ENCODE measurements at places on chromosomes 7 and 10. TPM values are rescaled to one million over a fixed set of nuclear protein-coding genes. Genes with fewer than 3 reads are reported as not detected.

- no peak for DNase-seq
Measured at GRCh38 chr7:128398016-128398840, 11.6 kb downstream of the IMPDH1 start.

- no peak for DNase-seq
Measured at GRCh38 chr10:23354630-23355279, 10.2 kb upstream of the C10orf67 start.

DNA sequence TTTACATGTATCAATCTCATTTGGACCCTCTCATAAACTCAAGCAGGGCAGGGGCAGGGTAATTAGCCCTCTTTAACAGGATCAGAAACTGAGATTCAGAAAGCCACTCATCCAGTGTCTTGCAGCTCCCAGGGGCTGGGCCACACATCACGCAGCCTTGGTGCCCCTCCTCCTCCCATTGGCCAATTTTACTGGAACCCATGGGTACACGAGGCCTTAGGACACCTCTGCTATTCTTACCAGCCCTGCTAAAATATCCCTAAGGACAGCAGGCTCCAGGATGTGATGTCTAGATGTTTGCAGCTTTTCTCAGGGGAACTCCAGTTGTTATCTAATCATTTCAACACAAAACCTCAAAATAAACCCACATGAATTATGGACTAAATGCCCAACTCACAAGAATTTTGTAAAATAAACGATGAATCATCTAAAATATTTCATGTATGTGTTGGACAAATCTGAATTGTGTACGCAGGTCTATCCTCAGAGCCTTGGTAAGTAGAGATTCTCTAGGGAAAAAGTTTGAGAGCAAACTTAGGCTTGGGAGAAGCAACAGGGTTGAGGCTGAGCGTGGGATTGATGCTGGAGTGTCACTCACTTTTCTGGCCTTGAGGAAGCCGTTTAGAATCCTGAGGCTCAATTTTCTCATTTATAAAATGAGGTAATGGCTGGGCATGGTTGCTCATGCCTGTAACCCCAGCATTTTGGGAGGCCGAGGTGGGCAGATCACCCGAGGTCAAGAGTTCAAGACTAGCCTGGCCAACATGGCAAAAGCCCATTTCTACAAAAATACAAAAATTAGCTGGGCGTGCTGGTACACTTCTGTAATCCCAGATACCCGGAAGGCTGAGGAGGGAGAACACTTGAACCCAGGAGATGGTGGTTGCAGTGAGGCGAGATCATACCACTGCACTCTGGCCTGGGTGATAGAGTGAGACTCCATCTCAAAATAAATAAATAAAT is 69.7 kb upstream of the TNS3 start:
- DNase-seq: no peak

DNA sequence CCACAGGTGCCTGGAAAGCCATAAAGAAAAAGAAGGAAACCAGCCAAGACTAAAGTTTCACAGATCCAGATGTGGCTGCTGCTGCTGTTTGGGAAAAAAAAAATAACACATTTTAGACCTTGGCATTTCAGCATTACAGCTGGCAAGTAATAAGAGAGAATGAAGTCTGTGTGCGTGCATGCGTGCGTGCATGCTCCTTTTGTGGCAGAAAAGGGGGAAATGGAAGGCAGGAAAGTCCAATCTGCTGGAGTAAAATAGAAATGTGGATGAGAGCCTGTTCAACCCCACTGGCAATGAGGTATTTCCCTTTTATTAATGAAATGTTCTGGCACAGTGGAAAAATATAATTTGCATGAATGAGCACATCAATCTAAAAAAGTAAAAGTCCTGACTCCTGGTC is 137.0 kb upstream of the SEMA3A start:
- DNase-seq: no peak

DNA sequence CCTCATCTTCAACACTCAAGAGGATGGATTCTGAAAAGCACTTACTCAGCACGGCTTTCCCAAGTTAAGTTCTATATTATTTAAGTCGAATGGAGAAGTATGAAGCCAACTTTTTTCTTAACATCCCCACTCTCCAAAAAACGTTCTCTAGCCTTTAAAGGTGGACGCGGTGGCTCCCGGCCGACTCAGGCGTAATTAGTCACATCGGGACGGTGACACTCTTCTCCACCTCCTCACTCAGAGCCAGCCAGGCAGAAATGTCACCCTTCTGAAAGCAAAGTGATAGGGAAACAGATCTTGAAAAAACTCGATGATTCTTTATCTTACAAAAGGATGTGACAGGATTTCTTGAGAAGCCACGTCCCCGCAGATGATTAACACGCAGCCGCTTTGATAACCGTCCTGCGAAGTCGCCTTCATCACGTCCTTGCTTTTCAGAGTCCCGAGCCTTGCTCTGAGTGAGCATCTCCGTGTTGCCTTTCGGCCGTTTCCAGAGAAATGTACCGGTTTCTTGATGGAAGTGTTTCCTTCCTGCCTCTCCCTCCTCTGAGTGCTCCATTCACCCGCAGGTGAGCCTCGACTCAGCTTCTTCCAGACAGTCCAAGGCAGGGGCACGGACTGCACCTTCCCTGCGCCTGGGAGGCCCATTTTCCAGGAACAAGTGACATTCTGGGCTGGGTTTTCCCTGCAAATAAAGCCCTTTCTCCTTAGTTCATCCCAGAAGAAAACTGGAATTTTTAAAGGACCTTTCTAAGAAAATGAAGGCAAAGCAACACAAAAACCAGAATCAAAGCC is 314.8 kb downstream of the DNAJB6 start:
- no peak for DNase-seq

GRCh38 chr7:151058781-151059366 is 515 bp upstream of the SLC4A2 start:
- no peak for DNase-seq

GRCh38 chr7:49397750-49398149 is 375.7 kb upstream of the VWC2 start:
- no peak for DNase-seq

- no peak for DNase-seq
Measured at GRCh38 chr10:23065181-23065948, 30.0 kb upstream of the MSRB2 start.

GRCh38 chr7:110281362-110281761 is 809.6 kb upstream of the LRRN3 start:
- no peak for DNase-seq

DNA sequence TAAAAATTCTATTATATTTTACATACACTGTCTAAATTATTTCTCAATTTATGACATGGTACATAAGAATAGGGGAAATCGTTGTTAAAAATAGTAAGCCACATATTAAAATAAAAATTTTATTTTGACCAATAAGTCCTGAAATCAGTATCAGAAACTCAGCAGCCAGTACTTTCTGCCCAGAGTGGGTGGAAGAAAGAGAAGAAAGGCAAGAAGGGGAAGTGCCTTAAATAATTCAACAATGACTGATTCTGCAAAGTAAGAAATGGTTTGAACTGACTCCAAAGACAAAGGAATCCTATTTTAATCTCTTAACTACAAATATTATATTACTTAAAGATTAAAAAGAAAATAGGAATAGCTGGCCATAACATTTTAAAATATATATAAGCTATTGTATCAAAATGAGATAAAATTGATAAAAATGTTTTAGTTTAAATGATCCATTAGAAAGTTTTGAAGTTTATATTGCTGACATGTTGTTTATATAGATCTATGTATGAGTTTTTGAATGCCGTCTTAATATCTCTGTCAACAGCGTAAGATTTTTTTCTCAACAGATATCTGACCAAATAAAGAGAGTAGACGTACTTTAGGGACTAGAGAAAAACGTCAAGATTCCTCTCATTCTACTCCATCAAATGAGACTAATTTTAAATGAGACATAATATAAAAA is 30.2 kb upstream of the NRCAM start:
- no peak for DNase-seq

GRCh38 chr10:14876764-14877163 is 1.9 kb upstream of the SUV39H2 start:
- no peak for DNase-seq

GRCh38 chr7:156475666-156476065 is 164.9 kb upstream of the RNF32 start:
- DNase-seq: no peak

DNA sequence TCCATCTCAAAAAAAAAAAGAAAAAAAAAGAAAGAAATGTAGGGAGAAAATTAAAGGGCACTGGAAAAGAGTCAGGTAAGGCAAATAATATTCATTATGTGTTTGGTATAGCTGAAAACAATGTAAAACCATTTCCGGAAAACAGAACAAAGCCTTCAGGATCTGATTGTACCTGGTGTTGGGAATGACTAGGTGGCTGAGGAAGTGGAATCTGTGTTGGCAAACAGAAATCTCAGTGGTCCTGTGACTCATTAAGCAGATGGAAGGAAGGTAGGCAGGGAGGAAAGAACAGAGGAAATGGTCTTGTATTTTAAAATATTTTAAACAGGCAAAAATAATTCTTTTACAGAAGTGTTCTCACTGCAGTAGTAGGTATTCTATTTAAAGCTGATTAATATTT is 55.7 kb upstream of the GATA3 start:
- DNase-seq: no peak

DNA sequence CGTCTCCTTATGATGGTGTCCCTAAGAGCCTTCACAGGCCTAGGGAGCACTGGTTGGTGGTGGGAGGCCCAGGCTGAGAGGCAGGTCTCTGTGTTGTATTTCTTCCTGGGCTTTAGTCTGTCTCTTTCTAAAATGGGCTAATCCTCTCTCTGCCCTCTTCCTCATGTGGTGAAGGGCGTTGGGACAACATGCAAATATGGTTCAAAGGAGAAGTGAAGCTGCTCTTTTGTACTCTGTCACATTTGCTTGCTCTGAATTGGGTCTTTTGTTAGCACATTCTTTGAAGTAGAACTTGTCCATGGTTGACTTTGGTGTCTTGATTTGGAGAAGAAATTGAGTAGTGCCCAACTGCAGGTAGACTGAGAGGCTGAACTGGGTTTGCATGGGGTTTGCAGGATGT is 814 bp downstream of the HK1 start:
- DNase-seq: no peak

- DNase-seq: no peak
Measured at GRCh38 chr7:28726555-28726954, 231.6 kb downstream of the TRIL start.

Gene GHRHR
- not detected for total RNA-seq

Gene PAOX
- total RNA-seq: 7.9 TPM

Gene MKX
- not detected for total RNA-seq

Gene SEMA4G
- total RNA-seq: 6.9 TPM

Gene NKX2-3
- not detected for total RNA-seq

Gene KCNH2
- 0.87 TPM for total RNA-seq

Gene AKR1C3
- 0.63 TPM for total RNA-seq

Gene COBL
- not detected for total RNA-seq

Gene MCMBP
- total RNA-seq: 48.5 TPM

Gene CCDC146
- total RNA-seq: 1.2 TPM

Gene GRID1
- 0.12 TPM for total RNA-seq

Gene BMPER
- 2.7 TPM for total RNA-seq

Gene OR13A1
- total RNA-seq: not detected

Gene FAM25C
- not detected for total RNA-seq

Gene NEURL1
- 0.47 TPM for total RNA-seq
